Fibroblast of skin of left quadriceps (primary cell): ENCODE measurements at places on chromosomes 12 and 14.
A peak's percentile ranks its signal among the peaks of the same experiment; 100 is the strongest.

- DNase-seq: no peak
Observed at GRCh38 chr12:122381021-122381420, 41.4 kb downstream of the CLIP1 start.

- DNase-seq: peak; percentile 86
Observed at GRCh38 chr12:60394665-60395064, 798.8 kb downstream of the SLC16A7 start.

GRCh38 chr12:47975036-47975620, 11.7 kb downstream of the TMEM106C start:
- no peak for DNase-seq

- no peak for DNase-seq
Observed at GRCh38 chr12:124499190-124499753, 68.1 kb downstream of the NCOR2 start.

- no peak for DNase-seq
Observed at GRCh38 chr12:64450711-64451486, 1.0 kb upstream of the TBK1 start.

GRCh38 chr14:19823178-19823577, 19.6 kb downstream of the OR4N2 start:
- no peak for DNase-seq

- no peak for DNase-seq
Observed at GRCh38 chr12:54286042-54287030, 5.8 kb downstream of the HNRNPA1 start.

DNA sequence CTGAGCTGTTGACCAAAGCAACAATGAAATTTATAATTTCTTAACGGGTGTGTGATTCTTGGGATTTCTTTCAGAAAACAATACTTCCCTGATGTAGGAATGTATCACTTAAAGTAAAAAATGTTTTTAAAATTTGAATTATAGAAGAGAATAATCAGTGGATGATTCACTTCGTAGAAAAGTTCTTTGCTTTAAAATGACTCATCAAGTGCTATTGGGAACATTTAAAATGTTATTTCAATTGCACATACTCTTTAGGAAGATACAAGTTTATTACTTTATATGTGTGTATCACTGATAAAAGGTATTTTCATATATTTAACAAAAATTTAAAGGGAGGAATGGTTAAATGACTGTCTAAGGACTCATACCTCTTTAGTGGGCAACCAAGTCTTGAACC, 155.3 kb downstream of the PDE3A start:
- no peak for DNase-seq

- no peak for DNase-seq
Observed at GRCh38 chr14:99075061-99075460, 196.9 kb downstream of the BCL11B start.

DNA sequence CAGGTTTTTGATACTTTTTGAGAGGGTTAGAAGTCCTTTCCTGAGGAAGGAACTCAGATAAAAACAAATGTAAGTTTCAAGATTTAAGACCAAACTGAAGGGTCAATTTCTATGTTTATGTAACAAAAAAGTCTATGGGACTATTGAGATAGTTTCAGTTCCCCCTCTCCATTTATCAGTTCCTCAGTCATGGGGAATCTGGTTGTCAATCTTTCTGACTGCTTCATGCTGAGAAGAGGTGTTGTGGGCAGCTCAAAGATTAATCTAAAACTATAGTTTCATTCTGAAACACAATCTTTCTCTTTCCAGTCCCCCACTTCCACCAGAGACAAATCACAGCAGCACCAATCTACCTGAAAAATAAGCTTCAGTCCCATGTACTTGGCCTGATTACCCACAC, 93.7 kb downstream of the KCNMB4 start:
- DNase-seq: no peak

DNA sequence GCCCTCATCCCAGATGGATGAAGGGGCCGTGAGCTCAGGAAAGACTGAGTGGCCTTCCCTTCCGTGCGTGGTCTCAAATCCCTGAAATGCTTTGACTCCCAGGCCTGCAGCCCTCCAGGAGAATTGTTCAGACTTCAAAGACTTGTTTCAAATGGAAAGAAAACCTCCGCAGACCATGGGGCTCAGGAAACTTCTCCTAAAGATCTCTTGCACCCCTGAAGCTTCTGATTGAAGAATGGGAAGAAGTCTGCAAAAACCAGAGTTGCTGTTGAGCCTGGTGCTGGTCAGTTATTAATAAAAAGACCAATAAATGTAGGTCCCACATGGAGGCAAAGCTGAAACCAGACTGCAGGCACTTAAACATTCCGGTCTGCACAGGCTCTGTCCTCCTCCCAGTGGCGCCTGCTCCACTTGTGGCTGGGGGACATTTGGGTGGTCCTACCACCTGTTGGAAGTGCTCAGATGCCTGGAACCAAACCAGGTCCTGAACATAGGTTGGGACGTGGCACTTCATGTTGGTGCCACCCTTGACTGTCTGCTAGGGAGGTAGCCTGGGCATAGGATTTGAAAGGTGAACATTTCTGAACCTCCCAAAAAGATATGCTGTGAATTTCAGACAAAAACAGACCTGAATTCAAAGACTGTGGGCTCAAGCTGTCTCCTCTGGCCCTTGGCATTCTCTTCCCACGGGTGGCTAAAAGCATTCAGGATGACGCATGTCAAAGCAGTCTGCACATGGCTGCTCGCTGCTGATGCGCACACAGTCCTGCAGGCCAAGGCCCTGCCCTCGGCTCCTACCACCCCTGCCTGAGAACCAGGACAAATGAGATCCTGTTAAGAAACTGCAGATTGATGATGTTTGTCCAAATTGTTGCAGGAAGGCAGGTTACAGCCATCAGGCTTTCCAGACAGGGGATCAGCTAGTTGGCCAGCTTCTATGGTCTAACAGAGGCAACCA, 36.2 kb upstream of the MEG3 start:
- DNase-seq: no peak
